ENCODE measurements at places on chromosomes 4 and X. TPM values are rescaled to one million over a fixed set of nuclear protein-coding genes. Genes with fewer than 3 reads are reported as not detected.

ANXA3 gene
- polyA plus RNA-seq: 33.7 TPM

SLC7A11 gene
- polyA plus RNA-seq: 0.04 TPM

GPM6B gene
- 6.3 TPM for polyA plus RNA-seq

CSAG3 gene
- not detected for polyA plus RNA-seq

TMSB15C gene
- polyA plus RNA-seq: 0.28 TPM

AMBN gene
- not detected for polyA plus RNA-seq

PABPC1L2B gene
- polyA plus RNA-seq: not detected

DNA sequence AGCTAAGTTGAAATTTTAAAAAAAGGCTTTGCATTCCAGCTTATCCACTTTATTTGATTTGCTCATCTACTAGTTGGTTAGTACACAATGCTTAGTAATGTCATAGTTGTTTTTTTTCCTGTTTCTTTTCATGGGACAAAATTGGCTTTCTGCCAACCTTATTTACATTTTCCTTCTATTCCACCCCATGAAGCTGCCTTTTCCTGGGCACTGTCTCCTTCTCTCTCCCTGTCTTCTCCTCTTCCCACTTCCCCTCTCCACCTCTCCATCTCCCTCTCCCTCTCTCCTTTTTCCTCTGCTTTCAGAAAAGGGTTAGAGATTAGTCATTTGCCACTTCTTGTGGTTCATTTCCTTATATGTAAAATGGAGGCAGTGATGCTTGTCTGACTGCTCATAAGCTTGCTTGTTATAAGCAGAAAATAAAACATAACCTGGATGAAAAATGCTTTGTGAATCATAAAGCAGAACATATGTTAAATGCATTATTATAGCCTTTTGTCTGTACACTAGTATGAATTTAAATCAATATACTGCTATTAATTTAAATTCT lies 181.9 kb downstream of the CEP135 start:
- no peak for DNase-seq

- DNase-seq: peak; percentile 46
These were observed 1093.0 kb upstream of the TENM3 start for GRCh38 chr4:181150191-181150590.

DNA sequence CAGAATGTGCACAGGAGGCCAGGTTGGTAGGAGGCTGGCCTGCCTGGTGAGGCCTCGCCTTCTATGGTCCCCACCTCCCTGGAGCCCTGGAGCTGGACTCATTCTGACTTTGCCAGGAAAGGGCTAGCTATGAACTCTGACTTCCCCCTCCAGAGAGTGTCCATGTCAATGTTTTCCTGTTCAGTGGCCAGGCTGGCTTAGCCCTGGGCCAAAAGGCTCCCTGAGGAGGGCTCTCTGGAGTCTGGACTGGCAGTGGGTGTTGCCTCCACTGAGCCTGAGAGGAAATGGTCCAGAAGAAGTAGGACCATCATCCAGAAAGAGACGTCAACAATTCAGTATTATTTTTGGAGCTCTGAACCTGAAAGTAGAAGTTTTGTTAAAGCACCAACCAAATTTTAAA lies 178.7 kb downstream of the CHIC2 start:
- no peak for DNase-seq

GRCh38 chrX:143580266-143580665 lies 55.6 kb downstream of the SLITRK4 start:
- no peak for DNase-seq

DNA sequence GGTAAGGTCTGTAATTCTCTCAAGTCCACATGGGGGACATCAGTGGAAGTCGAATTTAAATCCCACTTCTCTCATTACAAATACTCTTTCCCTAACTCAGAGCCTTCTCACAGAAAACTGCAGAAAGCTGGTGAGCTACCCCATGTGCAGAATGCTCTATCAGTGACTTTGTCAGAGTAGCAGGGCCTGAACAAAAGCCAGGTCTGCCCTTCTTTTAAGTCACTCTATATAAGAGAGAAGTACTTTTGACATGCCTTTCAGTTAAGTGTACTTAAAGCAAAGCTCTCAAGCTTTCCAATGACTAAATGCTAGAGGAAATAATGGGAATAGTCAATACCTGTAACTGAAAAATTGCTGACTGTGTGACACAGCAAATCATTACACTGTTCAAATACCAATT lies 323.1 kb downstream of the KCNIP4 start:
- no peak for DNase-seq

DNA sequence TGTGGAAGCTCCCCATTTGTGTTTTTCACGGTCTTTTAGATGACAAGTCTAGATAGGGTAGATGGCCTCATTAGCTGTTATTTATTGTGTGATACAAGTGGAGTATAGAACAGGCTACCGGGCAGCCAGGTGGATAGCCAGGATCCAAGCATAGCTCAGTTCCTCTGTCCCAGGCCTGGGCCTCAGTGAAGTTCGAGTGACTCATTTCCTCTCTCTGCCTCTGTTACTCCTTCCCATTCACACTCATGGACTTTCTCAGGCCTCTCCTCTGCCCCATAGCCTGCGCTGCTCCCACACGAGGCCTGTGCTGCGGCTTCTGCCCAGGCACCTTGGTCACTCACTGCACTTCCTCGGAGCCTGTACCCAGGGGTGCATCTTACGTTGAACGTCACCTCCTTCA lies 54.5 kb downstream of the TENM3 start:
- DNase-seq: no peak

- DNase-seq: no peak
These were observed 11.6 kb downstream of the THAP6 start for GRCh38 chr4:75525910-75526309.

DNA sequence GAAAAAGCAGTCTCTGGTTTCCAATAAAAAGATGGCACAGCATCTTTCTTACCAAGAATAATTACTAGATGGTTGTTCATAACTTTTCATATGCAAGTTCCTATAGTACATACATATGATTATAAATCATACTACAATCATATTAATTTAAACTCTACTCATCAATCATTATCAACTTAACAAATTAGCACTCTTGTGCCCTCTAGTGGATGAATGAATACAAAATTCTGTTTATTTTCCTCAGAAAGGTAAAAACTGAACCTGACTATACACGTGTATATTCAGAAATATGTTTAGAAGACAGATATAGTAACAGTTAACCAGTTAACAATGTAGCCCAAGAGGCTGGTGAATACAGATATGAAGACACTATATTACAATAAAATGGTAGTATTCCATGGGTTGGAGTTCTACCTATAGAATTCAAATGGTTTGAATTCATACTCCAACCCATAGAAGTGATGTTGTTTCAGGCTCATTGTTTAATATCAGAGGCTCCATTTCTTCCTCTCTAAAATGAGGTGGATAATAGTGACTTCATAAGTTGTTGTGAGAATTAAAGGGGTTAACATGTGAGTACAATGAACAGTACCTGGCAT lies 100.0 kb downstream of the ADAMTS3 start:
- DNase-seq: peak; percentile 27

DNA sequence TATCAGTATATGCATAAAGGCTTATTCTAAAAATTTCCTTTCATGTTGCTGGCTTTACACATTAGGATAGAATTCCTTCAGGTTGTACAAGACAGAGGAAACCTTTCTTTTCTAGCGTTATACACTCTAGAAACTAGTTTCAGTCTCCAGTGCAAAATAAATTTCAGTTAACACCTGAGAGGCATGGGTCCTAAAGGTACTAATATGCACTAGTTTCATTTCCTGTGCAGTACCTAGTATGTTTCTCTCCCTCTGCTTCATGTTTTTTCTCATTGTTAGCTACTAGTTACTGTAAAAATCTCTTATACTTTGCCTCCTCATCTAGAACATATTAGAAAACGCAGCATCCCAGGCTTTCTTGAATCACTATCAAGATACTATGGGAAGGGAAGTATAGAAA lies 54.0 kb downstream of the SNX25 start:
- DNase-seq: no peak

DNA sequence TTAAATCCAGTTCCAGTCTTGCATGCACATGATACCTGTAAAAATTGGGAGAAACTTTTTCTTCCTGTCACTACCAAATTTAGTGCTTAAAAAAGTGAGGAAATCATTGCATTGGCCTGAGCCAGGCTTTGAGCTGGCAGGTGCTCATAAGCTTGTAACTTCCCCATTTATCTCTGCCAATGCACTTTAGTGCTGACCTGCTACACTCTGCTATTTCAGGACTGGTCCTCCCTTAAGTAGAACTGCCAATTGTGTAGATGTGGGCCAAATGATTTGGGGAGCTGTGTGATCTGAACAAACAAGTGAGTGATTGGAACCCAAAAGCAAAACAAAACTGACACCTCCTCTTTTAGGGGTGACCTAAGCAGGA lies 51.8 kb downstream of the ZNF827 start:
- no peak for DNase-seq

GRCh38 chr4:107714256-107714655 lies 5.8 kb downstream of the PAPSS1 start:
- no peak for DNase-seq
